Activated T-cell treated with anti-CD3 and anti-CD28 coated beads for 24 hours (primary cell): ENCODE measurements at places on chromosomes 13 and 19.

DNA sequence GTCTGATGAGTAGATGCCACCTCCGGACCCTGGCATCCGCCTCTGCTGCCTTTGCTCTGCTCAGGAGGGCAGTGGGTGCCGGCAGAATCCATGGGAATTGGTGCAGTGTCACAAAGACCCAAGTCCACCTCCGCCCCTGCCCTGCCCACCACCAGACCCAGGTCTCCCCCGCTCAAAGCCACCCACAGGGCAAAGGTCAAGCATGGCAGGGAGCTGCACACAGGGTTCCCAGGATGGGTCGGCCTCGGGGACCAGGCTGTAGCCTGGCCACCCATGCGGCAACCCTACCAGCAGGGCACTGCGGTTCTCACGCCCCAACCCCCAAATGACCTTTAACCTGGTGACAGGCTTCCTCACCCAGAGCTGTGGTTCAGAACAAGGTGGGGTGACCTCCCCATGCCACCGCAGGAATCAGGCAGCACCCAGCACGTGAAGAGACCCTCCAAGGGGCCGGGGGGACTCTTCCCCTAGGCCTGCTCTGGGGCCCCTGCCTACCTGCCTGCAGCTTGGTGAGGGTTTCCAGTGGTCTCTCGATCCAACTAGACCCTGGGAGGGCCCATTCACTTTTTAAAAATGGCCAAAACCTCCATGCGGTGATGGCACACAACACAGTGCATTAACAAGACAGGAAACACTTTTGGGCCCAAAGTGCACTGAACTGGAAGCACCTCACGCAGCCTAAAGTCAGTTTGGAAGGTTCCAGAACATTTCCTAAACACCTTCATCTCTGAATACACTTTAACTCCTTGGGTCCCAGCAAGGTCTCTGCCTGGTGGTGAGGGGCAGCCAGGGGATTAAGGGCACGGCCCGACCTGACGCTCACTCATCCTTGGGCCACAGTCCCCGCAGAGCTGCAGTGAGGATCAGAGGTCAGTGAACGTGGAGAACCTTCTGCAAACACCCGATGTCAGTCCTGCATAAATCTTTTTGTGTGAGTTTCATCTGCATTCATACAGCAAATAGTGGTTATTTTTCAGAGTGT is 11.0 kb downstream of the GAS6 start:
- no peak for DNase-seq

DNA sequence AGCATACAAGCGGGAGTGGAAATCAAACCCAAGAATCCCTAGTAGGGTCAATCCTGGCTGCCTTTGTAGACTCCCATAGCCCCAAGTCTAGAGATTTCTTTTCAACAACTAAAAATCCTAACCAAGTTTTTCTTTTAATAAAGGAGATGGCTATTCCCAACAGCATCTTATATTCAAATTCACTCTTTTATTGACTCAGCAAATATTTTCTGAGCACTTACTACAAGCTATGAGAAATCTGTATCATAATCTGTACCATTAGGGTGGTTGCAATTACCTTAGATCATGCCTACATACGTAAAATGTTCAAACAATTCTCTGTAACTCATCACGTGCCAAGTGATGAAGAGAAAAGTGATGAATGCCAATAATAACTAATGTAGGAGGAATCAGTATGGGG is 54.5 kb downstream of the LNX2 start:
- no peak for DNase-seq

- DNase-seq, result no peak
These were observed 7.6 kb downstream of the EFNB2 start for GRCh38 chr13:106527826-106528225.

DNA sequence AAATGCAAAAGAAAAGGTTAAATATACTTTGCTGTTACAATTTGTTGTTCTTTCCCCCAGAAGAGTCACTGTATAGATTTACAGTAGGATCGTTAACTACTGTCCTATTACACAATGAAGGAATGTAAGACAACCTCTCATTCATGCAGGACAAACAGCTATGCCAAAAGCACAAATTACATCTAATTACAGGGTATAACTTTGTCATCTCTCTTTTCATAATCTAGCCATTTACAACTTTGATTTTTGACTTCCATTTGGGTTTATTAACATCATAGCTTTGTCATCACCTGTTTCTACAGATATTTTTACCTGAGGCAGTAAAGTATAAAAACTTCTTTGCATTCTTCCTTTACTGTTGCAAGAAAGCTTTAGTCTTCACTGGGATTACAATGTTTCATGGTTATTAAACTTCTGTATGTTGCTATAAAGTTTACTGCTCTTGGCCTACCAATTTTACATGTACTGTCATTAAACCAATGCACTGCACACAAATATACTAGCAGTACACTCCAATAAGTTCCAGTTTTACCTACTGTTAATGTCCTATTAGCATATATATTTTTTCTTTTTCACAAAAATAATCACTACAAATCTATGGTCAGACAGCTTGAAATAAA is 18.9 kb downstream of the MICU2 start:
- DNase-seq, result no peak

DNA sequence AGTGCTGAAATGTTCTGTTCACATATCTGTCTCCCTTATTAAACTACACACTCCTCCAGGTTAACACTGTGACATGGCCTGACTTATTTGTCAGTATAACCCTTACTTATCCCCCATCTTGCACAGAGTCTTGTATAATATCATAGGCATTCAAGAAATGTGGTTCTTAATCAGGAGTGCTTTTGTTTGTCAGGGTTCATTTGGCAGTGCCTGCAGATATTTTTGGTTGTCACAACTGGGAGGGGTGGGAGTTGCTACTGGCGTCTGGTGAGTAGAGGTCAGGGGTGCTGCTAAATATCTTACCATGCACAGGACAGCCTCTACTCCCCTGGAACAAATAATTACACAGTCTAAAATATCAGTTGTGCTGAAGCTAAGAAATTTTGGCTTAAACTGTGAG is 20.4 kb upstream of the OBI1 start:
- no peak for DNase-seq

GRCh38 chr19:9456018-9456689 is 20.8 kb upstream of the ZNF266 start:
- no peak for DNase-seq

DNA sequence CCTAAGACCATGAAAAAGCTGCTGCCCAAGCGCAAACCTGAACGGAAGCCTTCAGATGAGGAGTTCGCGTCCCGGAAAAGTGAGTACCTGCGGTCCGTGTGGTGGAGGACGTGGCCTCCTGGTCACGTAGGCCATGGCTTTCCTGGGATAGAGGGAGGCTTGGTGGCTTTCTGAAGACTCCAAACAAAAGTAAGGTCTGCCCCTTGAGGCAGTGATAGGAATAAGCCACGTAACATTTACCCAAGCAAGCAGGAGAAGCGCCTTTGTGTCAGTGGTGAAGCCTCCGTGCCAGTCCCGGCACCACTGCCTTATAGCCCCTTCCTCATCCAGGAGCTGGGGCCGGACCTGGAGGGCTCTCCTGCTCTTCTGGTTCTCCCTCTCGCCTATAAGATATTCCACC is 34.3 kb upstream of the TEX29 start:
- DNase-seq, result no peak

DNA sequence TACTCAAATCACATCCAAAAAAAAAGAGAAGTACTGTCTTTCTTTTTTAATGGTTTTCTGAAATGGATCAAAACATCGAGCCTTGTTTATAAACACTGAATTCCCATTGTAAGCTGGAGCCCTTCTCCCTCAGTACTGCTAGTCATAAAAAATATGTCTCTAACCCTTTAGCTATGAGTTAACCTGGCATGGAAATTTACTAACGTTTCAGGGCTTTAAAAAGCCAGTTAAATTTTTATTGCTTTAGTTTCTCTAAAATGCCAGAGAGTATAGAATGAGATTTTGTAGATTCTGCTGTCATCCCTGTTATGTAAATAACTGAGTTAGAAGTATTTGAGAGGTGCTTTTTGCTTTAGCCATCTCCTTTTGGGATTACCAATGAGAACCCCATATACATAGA is 528.3 kb downstream of the EFNB2 start:
- DNase-seq, result no peak

DNA sequence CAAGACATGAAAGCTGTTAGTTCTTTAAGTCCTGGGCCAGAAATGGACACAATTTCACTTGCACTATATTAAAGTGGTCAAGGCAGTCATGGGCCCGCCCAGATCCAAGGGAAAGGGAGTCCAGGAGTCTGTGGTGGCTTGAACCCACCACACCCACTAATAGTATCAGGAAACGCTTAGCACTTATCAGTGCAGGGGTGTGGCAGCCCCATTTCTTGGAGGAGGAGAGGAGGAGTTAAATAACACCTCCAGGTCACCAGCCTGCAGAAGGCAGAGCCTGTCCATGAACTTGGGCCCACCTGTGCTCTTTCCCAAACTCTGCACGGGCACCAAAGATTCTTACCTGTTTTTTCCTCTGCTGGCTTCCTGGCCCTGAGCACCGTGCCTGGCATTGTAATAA is 5.4 kb upstream of the NTN5 start:
- no peak for DNase-seq

DNA sequence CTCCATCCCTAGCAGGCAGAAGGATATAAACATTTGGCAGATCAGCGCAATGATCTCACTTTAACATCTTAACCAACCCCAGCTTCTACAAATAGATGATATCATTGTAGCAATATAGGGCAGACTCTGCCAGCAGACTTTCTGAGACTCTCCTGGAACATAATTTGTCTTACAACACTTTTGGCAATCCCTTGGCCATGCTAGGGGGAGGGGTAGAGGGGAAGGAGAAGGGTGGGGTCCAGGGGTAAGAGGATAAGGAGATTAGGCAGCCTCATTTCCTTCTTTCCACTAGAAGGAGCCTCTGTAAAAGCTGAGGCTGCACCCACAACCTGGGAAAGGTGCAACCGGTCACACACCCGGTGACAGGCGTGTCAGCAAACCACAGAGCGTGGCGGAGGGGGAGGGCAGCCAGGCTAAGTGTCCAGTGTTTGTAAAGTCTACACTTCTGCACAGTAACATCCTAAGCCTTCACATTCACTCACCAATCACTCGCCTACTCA is 8.7 kb upstream of the UBAC2 start:
- no peak for DNase-seq

DNA sequence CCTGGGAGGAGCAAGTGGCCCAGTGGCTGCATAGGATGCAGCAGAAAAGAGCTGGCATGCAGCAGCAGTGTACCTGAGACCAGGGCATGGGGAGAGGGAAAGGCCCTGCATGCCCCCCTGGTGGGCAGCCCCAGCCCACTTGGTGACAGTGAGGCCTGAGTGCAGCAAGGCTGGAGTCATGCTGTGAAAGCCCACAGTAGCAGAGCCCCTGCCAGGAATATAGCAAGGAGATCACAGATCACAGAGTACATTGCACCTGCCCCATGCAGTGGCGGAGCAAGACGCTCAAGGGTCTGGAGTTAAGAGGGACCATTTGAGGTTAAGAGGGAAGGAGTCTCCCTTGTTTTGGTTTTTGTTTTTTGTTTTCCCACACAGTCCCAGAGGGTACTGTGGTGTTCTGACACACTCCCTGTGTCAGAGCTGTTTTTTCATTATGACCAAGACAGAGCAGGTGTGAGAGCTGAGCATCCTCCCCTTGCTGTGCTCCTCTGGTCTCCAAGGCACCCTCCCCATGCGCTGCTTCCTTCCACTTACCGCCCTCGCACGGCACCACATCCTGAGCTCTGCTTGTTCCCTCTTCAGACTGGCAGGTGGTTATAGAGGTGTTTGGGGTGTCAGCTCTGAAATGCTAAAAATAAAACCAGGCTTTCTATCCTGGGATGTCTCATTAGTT is 85.0 kb upstream of the UBL3 start:
- peak; percentile 62 for DNase-seq

- DNase-seq, result no peak
These were observed at the start of gene HOOK2 for GRCh38 chr19:12774588-12775555. TSS of gene HOOK2 (minus strand) at chr19:12775552. CDS start at chr19:12775449, 103 bp downstream.

DNA sequence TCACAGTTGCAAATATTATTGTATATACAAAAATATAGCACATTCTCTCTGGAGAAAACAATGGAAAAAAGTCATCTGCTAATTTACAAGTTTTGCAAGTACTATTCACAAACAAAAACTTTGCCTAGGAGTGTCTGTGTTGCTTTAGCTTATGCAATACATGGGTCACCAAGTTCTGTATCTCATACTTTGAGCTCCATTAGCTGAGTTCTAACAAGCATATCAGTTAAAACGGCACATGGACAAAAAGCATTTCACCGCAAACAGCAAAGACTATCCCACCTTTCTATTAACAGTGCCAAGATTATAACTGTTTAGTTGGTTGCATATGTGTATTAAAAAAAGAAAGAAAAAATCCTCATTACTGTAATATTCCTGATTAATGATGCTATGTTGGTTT is 4.6 kb downstream of the SPRY2 start:
- DNase-seq, result no peak

GRCh38 chr13:88472316-88472715 is 801.1 kb downstream of the SLITRK5 start:
- DNase-seq, result no peak

DNA sequence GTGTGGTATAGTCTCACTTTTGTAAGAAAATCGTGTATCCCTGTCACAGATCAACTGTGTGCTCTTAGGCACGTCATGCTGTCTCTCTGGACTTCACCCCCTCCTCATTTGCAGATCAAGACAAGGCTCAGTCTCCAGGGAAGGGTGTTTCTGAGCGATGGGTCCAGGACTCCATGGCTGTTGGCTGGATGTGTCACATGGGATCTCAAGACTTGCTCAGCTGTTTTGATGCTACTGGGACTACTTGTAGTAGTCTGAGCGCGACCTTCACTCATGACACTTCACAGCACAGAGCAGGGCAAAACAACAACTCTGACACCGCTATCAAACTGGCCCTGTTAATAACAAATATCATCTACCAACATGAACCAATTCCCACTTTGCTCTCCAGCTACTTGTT is 36.2 kb downstream of the SMAD9 start:
- no peak for DNase-seq

GRCh38 chr19:29364224-29364726 is 151.3 kb upstream of the UQCRFS1 start:
- DNase-seq, result no peak

DNA sequence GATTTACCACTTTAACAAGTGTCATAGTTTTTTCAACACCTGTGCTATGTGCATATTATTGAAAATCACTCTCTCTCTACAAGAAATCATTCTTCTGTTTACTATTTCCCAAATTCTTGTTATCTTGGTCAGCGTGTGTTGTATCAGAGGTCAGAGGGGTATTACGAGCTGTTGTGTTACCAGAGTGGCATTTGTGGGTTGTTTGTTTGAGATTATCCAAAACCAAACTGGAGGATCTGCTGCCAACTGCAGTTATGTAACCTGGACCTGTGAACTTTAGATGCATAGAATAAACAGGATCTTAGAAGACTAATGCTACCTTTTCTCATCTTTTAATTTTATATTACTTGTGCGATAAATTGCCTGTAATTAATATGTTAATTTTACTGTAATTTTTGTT is 1751.4 kb upstream of the SPRY2 start:
- no peak for DNase-seq

DNA sequence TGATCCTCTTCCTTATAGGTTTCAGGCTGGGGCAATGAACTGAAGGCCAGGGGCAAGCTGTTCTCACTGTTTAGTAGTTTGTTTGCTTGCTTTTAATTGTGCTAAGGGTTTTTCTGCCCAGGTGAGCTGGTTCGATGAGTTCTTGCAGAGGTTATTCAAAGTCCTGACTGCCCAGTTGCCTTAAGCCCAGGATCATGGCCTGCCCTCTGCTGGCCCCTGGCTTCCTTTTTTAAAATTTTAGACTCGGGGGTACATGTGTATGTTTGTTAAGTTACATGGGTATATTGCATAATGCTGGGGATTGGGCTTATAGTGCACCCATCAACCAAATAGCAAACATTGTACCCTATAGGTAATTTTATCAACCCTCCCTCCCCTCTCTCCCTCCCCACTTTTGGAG is 65.7 kb downstream of the ZNF536 start:
- no peak for DNase-seq

GRCh38 chr19:56848166-56848565 is 7.6 kb upstream of the PEG3 start:
- no peak for DNase-seq
